HT1080 (cell line): ENCODE measurements at places on chromosomes 7 and 10.

DNA sequence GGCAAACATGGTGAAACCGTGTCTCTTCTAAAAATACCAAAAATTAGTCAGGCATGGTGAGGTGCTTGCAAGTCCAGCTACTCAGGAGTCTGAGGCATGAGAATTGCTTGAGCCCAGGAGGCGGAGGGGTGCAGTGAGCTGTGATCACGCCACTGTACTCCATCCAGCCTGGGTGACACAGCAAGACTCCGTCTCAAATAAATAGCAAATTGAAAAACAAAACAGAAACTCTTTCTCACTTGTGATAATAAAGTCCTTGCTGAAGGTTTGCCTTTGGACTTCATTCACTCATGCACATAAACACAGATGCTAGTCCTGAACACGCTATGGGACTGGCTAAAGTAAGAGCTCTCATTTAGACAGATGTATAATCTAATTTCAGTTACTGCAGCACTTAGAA is 37.6 kb downstream of the ANK3 start:
- DNase-seq, result no peak

DNA sequence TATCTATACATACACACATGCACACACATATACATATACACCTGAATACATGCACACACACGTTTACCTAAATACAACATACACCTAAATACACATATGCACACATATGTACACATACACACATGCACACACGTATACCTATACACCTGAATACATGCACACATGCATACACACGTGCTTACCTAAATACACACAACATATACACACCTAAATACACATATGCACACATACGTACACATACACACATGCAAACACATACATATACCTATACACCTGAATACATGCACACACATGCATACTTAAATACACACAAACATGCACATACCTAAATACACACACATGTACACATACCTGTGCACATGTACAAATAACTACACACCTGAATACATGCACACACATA is 433.8 kb upstream of the FOXK1 start:
- no peak for DNase-seq

- no peak for DNase-seq
These were observed 25.7 kb upstream of the GTF2IRD1 start for GRCh38 chr7:74428023-74428422.

DNA sequence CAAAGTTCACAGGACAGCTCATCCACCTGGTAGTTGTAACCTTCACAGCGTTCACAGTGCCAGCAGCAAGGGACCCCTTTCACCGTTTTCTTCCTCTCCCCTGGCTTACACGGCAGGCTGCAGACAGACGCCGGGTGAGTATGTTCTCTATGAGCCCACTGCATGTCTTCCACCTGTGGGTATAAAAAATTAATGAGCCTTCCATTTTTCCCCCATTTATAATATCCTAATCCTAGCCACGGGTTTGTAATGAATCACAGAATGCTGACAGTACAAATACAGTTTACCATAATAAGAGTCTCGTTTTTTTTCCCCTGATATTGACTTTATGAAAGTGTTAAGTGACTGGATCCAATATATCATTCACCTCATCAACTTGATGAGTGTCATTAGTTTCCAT is 719.0 kb downstream of the GRM8 start:
- no peak for DNase-seq

DNA sequence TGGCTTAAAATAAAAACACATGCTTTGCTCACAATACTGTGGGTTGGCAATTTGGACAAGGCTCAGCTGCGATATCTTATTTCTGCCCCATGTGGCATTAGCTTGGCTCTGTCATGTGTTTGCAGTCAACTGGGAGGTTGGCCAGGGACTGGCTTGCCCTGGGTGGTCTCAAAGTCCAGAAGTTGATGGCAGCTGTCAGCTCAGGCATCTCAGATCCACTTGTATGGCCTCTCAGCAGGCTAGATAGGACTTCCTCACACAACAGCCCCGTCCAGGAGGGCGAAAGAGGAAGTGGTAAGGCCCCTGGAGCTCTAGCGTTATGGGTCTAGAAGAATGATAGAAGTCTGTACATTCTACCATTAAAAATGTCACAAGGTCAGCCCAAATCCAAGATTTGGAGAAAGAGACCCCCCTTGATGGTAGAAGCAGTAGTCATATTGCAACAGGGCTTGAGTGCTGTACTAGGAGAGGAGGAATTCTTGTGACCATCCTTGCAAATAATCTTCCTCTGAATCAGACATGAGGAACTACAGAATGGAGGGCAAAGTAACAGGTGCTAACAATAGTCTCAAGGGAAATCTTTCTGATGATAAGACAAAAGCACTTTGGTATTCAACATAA is 166.2 kb downstream of the FAM107B start:
- no peak for DNase-seq

DNA sequence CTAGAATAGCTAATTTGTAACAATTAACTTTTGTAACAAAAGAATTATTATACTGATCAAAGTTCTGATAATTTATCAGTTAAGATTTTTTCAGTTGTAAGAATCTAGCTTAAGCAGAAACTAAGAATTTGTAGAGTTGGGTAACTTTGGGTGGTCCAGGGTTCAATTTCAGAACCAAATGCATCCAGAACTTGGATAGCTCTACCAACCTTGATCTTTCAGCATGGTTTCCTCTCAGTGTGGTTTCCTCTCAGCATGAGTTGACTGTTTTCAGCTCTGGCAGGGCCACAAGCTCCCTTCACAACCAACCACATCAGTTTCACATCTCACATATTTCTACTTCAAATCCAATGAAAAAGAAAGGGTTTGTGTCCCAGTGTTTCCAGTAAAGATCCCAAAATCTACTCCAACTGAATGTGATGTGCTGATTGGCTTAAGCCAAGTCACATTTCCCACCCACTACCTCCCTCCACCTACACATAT is 3.3 kb upstream of the FAS start:
- DNase-seq, result peak; percentile 12

- DNase-seq, result no peak
These were observed 108.0 kb downstream of the SDK1 start for GRCh38 chr7:3408814-3409595.

- no peak for DNase-seq
These were observed 764.3 kb downstream of the SUGCT start for GRCh38 chr7:40899151-40899550.

- DNase-seq, result no peak
These were observed 31.5 kb upstream of the PRLHR start for GRCh38 chr10:118626953-118627352.

- peak; percentile 100 for DNase-seq
These were observed 814 bp upstream of the CDK13 start for GRCh38 chr7:39948956-39949928.

DNA sequence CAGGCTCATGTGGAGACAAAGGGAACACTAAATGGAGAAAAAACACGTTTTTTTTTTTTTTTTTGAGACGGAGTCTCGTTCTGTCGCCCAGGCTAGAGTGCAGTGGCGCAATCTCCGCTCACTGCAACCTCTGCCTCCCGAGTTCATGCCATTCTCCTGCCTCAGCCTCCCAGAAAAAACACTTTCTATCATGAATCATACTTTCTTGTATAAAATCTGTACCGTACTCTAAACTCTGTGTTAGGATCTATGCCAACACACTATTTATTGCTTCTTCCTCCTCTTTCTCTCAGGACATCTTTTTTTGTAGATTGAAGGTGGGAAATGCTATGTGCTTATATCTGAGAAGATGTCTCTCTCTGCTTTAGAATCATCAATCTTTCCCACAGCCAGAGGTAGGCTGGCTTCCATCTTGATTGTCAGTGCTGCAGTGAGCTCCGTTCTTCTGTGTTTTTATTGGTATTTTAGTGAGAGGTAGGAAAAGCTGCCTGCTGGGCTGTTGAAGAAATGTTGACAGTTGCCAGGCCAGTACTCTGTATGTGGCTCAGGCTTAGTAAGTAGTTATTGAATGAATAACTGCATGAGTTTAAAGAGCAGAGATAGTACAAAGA is 101.1 kb downstream of the GPR85 start:
- DNase-seq, result peak; percentile 47

GRCh38 chr7:151366166-151366879 is 24.7 kb downstream of the NUB1 start:
- no peak for DNase-seq

- DNase-seq, result no peak
These were observed 1.1 kb downstream of the KEL start for GRCh38 chr7:142960955-142961512.

- no peak for DNase-seq
These were observed 231.1 kb upstream of the CCDC6 start for GRCh38 chr10:60137292-60137992.

- peak; percentile 59 for DNase-seq
These were observed 26.2 kb upstream of the FRMD4A start for GRCh38 chr10:14356921-14357320.

DNA sequence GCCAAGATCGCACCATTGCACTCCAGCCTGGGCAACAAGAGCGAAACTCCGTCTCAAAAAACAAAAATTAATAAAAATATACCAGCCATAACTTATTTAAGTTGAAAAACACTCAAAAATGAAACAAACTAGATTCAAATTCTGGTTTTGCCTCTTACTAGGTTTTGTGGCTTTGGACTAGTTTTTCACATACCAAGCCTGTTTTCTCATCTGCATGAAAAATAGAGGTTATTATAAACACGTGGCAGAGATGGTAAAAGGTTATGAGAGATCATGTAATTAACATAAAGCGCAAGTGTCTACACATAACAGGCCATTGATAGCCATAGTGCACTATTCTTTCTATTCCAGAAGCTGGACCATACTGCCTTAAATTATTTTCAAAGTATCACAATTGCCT is 35.5 kb upstream of the CABCOCO1 start:
- no peak for DNase-seq

- DNase-seq, result no peak
These were observed 83.0 kb upstream of the CXCL12 start for GRCh38 chr10:44467900-44468299.

- DNase-seq, result no peak
These were observed 5.3 kb upstream of the COMMD3 start for GRCh38 chr10:22310928-22311327.

DNA sequence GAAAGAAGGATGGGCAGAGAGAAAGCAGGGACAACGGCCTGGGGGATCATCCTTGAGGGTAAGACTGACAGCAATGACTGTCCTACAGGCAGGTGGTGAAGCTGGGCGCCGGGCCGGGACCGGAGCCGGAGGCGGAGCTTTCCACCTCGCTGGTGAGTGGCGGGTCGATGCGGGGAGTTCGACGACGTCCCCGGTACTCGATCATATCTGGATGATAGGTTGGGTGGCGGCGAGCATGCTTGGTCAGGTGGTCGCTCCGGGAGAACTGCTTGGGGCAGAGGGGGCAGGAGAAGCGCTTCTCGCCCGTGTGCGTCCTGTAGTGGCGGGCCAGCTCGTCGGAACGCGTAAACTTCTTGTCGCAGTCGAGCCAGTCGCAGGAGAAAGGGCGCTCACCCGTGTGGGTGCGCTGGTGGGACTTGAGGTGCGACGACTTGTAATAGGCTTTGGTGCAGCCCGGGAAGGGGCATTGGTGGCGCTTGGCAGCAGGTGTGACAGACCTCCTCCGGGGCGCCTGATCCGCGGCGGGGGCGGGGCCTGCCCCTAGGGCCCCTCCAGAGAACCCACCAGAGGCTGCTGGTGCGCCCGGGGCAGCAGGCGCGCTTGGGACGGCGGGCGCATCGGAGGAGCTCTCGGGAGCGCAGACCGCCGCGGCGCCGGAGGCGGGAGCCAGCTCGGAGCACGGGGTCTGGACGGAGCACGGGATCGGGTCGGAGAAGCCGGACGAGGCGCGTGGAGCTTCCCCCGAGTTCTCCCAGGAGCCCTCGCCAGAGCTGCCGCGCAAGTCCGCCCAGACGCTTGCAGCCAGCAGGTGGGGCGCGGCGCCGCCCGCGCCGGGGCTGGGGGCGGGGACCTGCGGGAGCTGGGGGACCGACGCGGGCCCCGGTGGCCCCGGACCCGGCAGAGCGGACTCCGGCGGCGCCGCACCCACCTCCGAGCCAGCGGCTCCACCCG is 752 bp downstream of the KLF14 start:
- DNase-seq, result no peak

- DNase-seq, result no peak
These were observed 8.3 kb upstream of the ABCB5 start for GRCh38 chr7:20607216-20607615.

DNA sequence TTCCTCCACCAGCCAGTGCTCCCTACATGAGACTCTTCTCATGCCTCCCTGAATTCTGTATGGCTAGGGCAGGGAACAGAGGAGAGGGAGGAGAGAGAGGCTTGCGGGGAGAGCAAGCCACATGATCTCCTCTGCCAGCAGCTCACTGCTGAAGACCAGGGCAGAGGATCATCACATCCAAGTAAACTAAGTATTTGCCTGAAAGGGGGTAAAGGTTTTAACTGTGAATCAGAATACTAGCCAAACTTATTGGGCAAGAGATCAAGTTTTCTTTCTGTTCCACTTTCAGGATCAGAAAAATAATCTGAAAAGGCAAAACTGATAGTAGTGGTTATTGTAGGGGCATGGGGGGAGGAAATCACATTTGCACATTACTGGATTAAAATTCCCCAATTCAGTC is 17.8 kb upstream of the ERCC6 start:
- no peak for DNase-seq

GRCh38 chr7:143496263-143496662 is 18.6 kb downstream of the TAS2R41 start:
- no peak for DNase-seq

DNA sequence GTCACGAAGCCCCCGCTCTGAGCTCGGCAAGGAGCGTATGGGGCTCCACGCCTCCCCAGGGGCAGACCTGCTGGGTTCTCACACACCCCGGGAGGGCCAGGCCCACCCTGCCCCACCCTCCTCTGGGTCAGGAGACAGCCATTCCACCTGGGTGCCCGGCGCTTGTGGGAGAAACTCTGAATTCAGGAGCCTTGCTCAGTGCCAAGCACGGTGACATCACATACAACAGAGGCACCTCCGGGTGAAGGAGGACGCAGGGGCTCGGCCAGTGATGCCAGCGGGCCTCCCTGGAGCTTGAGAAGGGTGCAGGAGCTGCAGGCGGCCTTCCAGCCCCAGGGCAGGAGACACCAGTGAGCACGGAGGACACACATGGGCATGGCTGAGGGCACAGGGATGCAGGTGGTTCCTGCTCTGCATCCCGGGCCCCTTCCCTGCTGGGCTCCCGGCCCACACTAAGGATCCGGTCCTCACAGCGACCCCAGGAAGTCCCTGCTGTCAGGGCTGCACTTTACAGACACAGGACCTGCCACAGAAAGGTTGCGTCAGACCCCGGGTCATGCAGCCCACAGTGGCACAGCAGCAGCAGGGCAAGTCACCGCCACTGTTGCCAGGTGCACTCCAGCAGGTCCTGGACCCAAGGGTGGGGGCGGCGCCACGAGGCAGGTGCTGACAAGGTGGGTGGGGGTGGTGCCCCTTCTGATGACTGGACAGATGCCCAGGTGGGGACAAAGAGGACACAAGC is 108.0 kb downstream of the MAD1L1 start:
- DNase-seq, result no peak

- DNase-seq, result no peak
These were observed 3.8 kb downstream of the AGAP3 start for GRCh38 chr7:151089893-151090730.
